Pulmonary artery endothelial cell (primary cell): ENCODE measurements at places on chromosomes 7 and 10. TPM values are rescaled to one million over a fixed set of nuclear protein-coding genes. Genes with fewer than 3 reads are reported as not detected.

MSS51 gene
- total RNA-seq, result 0.59 and 0.78 TPM in 2 replicates

GPC2 gene
- 2.2 and 4.1 TPM in 2 replicates for total RNA-seq

FXYD4 gene
- not detected in 2 replicates for total RNA-seq

SLC16A12 gene
- total RNA-seq, result 0.66 and 1.3 TPM in 2 replicates

DLX5 gene
- not detected in 2 replicates for total RNA-seq

CELF2 gene
- 11.5 and 12.5 TPM in 2 replicates for total RNA-seq

GRCh38 chr10:64468219-64468618, 947.0 kb downstream of the REEP3 start:
- DNase-seq, result no peak

DNA sequence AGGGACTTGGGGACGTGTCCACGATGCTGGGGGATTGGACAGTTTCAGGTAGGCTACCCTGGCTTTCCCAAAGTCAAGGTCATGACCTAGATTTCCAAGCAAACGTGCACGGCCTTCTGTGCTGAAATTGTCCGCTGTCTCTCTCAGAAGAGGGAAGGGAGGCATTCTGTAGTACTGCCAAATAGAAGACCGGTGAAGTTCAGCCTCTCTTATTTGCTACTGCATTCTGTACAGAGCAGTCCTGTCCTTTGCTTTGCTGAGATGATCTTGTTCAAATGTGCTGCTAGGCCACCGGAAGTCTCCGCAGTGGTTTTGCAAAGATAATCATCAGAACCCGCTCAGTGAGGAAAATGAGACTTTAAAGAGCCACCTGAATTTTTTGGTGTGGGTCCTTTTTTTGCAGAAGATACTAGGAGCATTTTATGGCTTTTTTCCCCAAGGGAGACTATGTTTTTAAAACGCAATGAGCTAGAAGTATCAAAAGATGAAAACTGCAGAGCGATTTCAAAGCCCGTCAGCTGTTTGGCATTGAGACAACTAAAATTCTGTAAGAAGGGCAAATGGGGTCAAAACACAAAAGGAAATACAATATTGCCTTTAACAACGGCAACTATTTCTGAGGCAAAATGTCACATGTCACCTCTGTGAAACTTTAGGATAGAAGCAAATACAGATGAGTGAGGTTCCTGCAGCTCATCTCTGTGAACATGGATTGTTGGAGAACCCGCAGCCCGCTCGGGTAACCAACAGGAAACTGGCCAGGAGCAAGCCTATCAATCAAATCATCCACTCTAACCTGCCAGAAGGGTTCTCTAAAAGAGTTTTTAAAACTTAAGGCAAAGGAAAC, 1.3 kb upstream of the NMT2 start:
- no peak for DNase-seq

- DNase-seq, result no peak
Measured at GRCh38 chr10:91197127-91197526, 23.3 kb upstream of the PCGF5 start.

- DNase-seq, result no peak
Measured at GRCh38 chr10:100041306-100042002, 31.7 kb upstream of the DNMBP start.

GRCh38 chr7:26599982-26600381, 264.4 kb downstream of the SKAP2 start:
- DNase-seq, result no peak

DNA sequence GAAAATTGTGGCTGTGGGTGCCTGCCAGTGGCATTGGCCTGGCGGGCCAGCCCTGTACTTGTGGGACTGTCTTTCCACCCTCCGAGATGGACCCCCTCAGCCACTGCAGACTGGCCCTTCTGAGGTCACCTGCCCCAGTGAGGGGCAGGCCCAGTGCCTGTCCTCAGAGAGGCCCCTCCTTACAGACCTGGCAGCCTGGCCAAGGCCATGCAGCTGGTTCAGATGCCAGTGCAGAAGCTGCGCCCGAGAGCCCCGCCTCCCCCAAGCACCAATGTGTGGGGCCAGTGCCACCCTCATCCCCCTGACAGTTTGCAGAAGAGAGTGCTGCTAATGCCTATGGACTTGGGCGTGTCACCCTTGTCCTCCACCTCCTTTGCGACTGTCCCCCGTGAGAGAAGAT, 10.0 kb downstream of the ZNF316 start:
- DNase-seq, result no peak

GRCh38 chr10:121113385-121113696, 262.2 kb downstream of the WDR11 start:
- no peak for DNase-seq

DNA sequence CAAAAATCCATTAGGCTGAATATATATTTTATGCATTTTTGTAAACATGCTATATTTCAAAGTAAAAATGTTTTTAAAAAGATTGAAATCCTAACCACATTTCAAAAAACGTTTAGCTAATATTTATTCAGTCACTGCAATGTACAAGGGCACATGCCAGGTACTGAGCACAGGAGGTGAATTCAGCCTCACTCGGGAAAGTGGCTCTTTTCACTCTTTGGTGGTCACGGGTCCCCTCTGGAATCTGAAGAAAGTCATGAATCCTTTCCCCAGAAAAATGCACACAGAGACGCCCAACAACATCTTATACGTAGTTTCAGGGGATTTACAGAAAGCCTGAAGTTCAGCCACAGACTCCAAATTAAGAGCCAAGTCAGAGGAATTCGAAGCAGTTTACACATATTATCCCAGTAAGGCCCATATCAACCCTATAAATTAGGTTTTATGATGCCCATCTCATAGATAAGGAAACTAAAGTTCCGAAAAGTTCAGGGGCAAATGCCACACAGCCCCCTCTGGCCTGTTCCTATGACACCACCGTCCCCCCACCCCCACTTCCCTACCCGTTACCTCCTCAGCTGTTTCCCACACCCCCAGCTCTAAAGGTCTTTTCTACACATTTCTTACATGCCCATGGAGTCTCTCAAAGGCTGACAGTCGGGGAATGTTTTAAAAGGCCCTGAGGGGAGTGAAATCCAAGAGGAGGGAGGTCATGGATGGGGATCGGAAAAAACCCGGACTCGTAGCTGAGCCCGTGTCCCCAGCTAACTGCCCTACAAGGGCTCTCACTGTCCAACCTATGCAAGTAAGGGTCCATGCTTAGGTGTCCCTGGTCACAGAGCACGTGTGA, 9.6 kb upstream of the SVOPL start:
- no peak for DNase-seq

DNA sequence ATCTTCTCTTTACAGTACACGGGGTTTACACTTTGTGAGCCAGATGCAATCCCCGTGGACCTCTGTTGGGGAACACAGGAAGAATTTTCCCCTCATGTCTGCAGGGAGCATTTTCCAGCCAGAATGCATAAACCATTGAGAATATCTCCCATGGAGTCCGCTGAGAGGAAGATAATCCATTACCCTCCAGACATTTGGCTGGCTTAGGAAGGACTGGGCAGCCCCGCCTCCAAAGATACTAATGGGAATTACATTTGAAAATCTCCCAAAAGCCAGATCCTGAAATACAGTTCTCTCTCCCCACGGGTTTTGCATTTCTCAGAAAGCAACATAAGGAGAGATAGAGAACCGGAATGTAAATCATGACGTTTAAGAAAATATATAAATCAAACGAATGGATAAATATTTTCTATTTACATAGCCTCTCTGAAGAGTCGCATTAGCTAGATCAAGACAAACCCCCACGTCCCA, 53.5 kb downstream of the TRIL start:
- DNase-seq, result no peak

DNA sequence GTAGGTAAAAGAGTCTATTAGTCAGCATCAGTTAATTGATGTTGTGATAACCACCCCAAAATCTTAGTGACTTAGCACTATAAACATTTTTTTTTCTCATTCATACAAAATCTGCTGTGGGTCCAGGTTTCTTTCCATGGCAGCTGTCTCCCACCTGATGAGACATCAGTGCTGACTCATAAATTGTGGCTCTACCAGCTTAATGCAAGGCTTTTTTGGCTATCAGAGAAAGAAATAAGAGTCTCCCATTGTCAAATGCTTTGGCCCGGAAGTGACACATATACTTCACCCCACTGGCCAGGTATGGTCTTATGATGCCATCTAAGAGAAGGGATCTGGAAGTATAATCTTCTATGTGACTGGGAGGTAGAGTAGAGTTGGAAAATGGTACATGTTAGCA, 14.5 kb downstream of the DNAJB9 start:
- no peak for DNase-seq

GRCh38 chr10:115818012-115818411, 455.0 kb downstream of the GFRA1 start:
- DNase-seq, result no peak

DNA sequence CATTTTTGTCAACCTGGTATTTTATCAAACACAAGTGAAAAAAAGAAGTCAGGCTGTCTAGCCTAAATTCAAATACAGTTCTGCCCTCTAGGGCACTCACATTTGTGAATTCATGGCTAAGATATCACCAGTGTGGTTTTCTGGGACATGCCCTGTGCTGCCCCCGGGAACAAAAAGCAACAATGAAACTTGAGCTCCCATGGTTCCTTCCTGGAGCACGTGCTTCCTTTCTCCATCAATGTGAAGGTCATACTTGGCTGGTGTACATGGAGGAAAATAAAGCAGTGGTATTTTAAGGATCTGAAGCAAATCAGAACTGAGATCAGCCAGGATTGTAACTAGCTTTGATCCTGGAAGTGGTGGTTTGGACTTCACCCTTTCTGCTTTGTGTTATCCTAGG, 128.9 kb upstream of the FRMD4A start:
- peak; percentile 8 for DNase-seq

DNA sequence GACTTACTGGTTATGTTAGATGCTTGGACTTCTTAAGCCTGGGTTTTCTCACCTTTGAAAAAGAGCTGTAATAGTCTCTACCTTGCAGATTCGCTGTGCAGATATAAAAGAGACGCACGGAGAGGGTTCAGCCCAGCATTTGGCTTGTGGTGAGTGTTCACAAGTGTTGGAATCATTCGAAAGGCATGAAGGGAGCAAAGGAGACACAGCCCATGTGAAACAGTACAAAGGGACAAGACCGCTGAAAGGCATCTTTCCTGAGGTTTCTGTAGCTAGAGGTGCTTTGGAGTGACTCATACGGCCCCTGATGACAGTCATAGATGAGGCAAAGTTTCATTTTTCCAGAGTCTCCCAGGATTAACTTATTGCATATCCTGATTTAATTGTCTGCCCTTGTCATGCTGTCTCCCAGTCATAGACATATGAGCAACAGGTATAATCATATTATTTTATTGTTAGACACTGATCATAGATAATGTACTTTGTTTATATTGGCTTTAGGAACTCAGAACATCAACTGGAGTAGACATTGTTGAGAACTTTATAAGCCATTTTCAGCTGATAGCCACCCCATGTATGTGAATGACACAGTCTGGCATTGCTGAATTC, 171.1 kb downstream of the ADRA2A start:
- DNase-seq, result no peak

DNA sequence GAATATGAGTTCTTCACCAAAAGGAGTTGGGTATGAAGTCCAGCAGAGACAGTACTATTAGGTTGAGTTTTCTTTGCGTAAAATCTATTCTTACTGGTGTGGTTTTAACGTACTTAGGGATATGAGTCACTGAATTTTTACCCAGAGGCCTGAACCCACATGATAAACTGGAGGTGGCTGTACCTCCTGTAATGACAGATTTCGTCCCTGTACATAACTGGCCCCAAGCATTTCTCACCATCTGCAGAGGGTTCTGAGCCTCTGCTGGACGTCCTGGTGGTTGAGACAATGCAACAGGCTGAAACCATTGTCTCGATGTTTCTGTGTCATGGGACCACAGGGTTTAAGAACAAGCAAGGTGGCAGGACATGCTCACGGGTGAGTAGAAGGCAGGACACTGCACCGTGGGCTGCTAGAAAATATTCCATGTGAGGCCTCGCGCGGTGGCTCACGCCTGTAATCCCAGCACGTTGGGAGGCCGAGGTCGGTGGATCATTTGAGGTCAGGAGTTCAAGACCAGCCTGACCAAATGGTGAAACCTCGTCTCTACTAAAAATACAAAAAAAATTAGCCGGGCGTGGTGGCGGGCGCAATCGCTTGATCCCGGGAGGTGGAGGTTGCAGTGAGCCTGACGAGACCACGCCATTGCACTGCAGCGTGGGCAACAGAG, 233.9 kb downstream of the DNAJB6 start:
- DNase-seq, result no peak

GRCh38 chr10:767211-767610, 77.7 kb upstream of the DIP2C start:
- no peak for DNase-seq

- DNase-seq, result no peak
Measured at GRCh38 chr7:27581119-27581518, 81.6 kb downstream of the HIBADH start.

DNA sequence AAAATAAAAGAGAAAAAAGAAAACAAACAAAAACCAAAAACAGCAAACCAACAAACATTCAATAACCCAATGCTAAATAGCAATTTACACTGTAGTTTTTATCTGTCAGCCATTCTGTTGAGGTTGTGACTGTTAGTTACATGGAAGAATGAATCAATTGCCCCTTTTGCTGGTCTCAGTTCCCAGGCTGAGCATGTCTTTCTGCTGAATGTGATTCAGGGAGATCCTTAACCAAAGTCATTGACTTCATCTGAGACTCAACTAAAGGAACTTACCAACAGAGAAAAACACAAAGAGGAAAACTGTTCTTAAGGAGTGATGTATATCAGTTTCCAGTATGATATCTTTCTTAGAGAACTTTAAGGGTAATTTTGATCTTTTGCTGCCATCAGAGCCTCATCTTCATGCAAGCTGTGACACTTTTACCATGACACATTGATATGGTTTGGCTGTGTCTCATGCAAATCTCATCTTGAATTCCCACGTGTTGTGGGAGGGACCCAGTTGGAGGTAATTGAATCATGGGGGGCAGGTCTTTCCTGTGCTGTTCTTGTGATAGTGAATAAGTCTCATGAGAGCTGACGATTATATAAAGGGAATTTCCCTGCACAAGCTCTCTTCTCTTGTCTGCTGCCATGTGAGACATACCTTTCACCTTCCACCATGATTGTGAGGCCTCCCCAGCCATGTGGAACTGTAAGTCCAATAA, 469.8 kb downstream of the KIF20B start:
- no peak for DNase-seq

DNA sequence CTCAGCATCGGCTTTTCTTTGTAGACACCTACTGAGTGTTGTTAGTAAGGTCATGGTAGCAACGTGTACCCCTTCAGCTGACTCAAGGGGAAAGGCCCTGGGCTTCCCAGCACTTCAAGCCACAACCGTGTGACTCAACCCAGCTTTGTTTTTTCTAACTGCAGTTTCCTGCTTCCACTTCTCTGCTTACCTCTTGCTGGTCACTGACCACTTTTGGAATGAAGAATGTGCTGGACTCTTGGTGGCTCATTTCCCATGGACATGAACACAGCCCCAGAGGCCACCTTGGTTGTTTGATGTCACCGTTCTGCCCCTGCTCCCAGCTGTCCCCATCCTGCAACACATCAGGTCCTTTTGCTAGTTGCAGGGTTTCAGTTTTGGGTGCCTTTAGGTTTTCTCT, 69.5 kb upstream of the ZNF438 start:
- peak; percentile 37 for DNase-seq

- no peak for DNase-seq
Measured at GRCh38 chr7:100568896-100569844, 4.5 kb downstream of the SAP25 start.
